ENCODE measurements at places on chromosomes 11 and 22.

DNA sequence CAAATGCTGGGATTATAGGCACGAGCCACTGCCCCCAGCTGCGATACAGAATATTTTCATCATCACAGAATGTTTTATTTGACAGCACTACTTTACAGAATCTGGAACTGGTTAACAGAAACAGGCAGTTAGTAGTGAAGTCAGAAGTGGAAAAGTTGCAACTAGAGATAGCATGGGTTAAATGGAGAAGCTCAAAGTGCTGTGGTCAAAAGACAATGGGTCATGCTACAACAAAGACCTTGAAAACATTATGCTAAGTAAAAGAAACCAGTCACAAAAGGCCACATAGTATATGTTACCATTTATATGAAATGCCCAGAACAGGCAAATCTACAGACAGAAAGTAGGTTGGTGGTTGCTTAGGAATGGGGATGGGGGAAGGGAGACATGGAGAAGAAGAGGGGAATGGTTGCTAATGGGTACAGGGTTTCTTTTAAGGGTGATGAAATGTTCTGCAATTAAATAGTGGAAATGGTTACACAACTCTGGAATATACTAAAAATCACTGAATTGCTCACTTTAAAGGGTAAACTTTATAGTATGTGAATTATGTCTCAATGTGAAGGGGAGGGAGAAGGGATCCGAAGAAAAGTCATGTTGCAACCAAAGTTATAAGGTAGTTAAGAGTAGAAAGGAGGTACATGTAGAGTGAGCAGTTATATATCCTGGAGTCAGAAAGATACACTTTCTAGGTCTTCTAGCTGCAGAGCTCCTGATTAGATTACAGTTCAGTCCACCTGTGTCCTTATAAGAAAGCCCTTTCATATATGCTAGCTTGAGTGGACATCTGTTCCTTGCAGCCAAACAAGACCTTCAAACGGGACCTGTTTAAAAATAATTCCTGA, 46.3 kb upstream of the RAPSN start:
- no peak for DNase-seq

DNA sequence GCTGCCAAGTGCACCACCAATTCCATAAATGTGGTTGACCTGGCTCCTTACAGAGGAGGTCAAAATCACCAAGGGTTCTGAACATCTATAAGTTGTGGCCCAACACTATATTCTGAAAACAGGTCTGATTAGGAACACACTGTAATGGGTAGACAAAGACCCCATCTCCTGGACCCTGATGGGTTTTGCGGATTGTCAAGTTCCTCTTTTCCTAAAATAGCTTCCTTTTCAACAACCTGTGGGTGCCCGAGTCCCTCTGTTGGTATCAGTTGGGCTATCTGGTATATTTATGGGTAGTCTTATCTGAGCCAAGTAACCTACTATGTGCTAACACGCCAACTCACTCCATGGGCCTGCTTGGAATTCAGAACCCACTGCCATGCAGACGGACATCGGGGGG, 9.9 kb upstream of the CACNG2 start:
- no peak for DNase-seq

DNA sequence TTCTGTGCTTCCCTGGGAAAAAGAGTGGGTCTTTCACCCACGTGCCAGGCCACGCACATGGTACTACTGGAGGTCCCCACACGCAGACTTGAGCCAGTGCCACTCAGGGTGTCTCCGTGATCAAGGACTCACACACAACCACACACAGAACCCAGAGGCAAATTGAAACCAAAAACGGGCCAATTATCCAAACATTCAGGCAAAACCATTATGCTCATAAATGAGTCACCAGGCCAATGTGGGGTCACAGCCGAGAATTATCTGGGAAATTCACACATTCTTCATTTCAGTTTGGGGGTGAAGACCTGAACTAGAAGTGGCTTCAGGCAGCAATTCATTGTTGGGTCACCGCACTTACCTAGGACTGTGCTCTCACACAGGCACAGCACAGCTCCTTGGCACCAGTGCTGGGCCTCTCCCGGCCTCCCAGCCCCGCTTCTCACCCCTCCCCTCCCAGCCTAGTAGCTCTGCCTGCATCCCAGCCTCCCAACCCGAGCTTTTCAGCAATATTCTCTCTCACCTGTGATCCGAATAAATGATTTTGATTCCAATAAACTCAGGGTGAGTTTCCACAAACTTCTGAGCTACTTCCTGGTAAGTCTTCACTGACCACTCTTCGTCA, 28.0 kb downstream of the ADA2 start:
- no peak for DNase-seq

DNA sequence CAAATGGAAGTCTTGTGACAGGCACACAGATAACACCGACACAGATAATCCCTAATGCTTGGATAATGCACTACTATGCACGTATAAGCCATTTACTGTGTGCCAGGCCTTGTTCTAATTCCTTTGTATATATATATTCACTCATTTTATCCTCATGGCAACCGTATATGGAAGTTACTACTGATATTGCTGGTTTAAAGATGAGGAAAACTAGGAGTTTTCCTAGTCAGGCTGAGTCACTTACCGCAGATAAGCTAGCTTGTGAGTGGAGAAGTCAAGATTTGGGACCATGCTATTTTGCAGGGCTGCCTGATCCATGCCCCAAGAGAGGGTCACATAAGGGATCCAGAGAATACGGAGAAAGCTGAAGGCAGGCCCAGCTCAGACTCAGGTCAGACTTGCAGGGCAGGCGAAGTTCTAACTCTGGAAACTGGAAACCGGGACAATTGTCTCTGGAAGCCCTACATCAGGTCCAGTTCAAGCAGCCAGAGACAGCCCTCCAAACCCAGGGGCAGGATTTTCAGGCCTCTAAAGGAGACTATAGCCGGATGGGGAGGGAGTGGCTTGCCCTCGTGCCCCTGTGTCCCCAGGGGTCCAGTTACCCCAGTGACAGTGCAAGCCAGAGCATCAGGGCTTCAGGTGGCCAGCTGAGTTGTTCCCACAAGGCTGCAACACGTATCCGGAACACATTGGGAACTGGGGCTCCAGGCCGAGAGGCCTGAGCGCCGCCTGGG, 534.8 kb downstream of the INSC start:
- DNase-seq: no peak

GRCh38 chr11:115974703-115975102, 470.5 kb upstream of the CADM1 start:
- DNase-seq: no peak

DNA sequence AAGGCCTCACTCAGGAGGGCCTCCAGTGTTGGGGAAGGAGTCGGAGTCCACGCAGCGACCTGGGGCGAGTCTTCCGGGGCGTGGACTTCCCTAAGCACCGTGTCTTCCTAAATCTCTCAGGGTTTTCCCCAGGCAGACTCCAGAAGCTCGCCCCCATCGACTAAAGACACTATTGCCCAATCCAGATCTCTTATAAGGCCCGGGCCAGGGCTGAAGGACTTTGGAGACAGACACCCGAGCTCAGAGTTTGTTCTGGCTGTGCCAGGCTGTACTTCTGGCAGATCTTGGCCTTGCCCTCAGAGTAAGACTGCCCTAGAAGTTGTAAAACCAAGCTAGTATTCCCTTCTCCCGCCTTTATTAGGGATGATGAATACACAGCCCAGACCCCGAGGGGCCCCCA, 191.4 kb downstream of the BUD13 start:
- DNase-seq: no peak

GRCh38 chr11:30426781-30427180, 103.9 kb downstream of the ARL14EP start:
- DNase-seq: no peak

DNA sequence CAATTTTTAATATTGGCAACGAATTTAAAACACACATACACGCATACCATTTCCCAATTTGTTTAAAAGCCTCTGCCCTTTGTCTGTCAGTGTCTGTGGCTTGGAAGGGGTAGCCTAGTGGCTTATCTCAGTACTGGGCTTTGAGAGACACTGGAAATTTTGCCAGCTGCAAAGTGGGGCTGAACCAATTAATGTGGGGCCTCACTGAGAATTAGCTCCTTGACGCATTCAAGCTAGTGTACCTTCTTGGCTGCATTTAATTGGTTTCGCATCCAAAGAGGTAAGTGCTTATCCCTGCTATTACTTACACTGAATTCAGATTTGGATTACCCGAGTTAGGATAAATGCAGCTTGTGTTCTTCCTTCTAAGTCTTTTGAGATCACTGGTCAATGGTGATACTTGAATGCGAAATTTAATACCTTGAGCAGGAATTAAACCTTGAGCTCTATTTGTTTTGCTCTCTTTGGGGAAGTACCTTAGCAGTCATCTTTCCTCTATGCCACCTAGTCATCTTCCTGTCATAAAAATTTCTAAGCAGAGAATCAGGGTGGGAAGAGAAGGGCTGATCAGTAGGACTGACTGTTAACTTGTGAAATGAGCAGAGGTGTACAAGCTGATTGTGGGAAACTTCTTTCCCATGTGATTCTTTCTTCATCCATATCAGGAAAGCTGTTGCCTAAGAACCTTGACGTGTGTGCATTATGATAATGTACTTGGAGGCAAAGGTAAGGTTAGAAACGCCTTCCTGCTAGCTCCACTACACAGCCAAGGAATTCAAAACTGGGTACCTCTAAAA, 187.7 kb upstream of the E2F8 start:
- DNase-seq: peak; percentile 30

DNA sequence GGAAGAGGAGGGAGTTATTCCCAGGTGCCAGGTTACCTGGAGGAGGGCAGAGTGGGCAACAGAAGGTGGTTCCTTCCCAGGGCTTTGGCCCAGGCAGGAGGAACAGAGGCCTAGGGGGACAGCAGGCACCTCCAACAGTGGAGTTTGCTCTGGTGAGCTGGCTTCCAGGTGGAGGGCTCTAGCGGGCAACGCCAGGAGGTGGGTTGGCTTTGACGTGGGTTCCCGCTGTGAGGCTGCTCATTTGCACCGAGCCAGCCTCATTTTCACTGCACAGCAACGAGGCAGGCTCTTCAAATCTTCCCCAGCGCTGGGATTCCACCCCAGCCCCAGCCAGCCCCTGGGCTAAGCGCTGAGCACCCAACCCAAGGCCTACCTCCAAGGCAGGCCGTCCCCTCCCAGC, 8.1 kb downstream of the IGSF9B start:
- no peak for DNase-seq

- DNase-seq: no peak
Observed at GRCh38 chr11:45270946-45271716, 15.0 kb downstream of the SYT13 start.

DNA sequence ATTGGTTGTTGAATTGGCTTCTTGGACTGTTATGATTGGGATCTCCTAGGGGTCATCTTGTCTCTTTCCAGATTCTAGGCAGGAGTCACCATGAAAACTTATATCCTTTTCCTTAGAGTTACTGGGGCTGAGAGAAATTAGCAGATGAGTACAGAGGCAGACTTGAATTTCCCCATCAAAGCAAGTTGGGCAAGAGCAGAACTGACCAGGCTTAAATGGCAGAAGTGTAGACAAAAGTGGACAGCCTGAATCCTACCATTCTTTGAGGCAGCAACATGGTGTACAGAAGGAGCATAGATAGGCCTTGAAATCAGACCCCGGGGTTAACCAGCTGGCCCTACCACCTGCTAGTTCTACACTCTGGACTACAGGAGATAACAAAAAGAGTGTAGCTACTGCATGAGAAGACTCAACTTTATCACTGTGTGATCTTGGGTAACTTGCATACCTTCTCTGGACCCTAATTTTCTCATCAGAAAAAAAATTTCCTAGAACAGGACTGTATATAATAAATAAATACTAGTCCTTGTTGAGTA, 427.4 kb upstream of the CADM1 start:
- DNase-seq: no peak

- no peak for DNase-seq
Observed at GRCh38 chr11:69848201-69848600, 29.0 kb upstream of the FGF3 start.

DNA sequence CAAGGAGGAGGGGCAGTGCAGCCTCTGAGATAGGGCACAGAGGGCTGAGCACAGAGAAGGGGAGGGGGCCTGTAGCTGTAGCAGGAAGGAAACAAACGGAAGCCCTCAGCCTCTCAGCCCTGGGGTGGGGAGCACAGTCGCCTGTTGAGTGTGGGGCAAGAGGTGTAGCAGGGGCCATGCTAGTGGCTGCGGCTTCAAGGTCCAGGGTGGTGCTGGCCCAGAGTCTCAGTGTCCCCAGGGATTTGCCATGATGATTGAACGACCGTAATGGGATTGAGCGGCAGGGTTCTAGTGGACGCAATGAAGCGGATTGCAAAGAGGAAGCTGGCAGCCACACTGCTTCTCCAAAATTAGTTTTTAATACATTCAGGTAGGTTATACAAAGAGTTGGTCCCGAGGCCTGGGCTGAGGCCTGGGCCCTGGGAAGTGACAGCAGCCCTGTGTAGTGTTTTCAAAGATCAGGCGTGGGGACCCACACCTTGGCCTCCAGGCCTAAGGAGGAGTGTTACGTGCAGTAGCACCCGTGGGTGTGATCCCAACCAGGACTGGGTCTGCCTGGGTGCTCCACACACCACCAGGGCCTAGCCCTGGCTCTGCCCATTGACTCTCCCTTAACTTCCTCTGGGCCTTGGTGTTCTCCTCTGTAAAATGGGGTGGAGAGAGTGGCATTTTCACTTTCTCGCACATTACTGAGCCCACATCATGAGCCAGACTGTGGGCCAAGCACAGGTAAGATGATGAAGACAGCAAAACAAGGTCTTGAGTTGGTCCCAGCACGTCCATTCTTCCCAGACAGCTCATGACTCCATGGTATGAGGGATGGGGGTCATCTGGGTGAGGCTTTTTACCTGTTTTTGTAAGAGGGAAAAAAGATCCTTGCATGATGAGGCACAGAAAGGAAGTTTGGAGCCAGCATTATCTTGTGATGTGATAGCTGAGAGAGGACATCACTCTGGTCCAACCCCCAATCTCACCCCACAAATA, 13.1 kb downstream of the LRRC32 start:
- DNase-seq: no peak

DNA sequence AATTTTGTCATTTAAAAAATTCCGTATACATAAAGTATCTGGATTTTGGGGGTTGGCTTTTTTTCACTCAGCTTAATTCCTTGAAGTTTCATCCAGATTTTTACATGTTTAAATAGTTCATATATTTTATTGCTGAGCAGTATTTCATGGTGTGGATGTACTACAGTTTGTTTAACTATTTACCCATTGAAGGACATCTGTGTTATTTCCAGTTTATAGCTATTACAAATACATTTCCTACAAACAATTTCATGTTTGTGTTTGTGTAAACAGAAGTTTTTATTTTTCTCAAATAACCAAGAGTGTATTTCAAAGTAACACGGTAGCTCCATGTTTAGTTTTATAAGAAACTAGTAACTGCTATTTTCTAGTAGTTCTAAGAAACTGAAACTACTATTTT, 299.7 kb upstream of the ANO3 start:
- no peak for DNase-seq

GRCh38 chr11:123640677-123641494, 13.5 kb downstream of the SCN3B start:
- DNase-seq: peak; percentile 52

DNA sequence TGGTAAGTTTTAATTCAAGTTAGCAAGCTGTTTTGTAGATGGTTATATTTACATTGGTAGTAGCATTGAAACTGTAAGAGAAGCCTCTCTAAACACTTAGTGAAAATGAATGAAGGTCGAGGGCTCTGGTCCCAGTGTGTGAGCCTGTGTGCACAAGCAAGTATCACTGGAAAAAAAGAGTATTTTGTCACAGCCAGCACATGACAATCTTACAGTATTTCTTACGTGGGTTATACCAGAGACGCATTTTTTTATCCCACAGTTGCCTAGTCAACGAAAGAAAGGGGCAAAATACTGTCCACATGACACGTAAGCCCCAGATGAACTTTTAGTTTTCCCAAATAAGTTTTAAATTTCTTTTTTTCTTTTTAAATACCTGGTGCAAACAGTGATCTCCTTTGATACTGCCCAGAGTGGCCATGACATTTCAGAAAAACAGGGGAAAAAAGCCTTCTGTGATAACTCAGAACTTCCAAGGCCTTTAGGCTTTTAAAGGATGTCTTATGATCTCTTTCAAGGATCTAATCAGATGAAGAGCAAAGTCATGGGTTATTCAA, 23.5 kb downstream of the RAB38 start:
- DNase-seq: no peak

Data from NCI-H1105 treated with DMSO at 0.1 percent for 48 hours (cell line).